ENCODE measurements at places on chromosomes 16 and 17. TPM values are rescaled to one million over a fixed set of nuclear protein-coding genes. Genes with fewer than 3 reads are reported as not detected.

DNA sequence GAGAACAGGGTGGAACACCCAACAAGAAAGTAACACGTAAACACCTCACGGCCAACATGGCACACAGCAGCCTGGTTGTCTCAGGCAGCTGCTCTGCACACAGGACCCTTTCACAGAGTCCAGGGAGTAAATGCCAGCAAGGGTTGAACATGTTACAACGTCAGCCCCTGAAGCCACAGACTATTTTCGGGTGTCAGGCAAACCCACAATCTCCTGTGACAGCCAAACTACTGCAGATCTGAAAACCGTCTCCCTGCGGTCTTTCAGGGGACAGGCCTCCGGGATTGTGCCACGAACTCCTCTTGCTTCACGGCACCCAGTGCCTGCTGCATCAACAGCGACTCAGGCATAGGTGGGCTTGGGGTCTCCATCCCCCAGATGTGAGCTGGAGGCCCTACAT is 127.7 kb downstream of the XYLT1 start:
- no peak for DNase-seq

DNA sequence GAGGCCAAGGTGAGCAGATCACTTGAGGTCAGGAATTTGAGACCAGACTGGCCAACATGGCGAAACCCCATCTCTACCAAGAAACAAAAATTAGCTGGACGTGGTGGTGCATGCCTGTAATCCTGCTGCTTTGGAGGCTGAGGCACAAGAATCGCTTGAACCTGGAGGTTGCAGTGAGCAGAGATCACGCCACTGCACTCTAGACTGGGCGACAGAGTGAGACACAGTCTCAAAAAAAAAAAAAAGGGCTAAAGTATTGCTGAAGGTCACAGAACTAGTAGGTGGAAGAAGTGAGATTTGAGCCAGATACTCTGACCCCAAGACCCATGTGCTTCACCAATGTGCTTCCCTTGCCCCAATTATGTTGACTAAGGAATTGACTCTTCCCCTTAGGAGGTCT is 112.0 kb downstream of the NPIPB5 start:
- no peak for DNase-seq

DNA sequence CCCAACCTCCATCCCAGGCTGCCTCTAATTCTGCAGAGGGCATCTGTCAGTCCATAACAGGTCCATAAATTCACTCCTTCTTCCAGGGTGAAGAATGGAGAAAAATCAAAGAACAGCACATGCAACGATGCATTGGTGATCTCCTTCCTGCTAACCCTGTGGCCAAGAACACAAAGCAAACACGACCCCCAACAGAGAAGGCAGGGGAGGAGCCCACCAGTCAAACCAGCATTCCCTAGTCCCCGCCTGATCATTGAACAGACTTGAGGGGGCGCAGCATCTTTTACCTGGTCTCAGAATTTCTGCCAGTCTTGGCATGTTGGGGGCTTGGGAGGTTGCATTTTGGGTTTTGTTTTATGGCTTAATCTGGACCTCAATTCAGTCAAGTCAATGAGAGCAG is 476.0 kb downstream of the SLC39A11 start:
- no peak for DNase-seq

CCL14 gene
- not detected for total RNA-seq

- DNase-seq, result no peak
Observed at GRCh38 chr17:2223617-2223927, 80.0 kb downstream of the SMG6 start.

ITGAD gene
- not detected for total RNA-seq

Data from mesothelial cell of epicardium (in vitro differentiated cells).